ENCODE measurements at places on chromosomes 11 and 22.

- peak; percentile 19 for DNase-seq
These were observed at the start of gene BTG4 for GRCh38 chr11:111512296-111513239. Gene BTG4, minus strand, starts transcription at chr11:111512386. Its CDS starts 13,610 bp downstream, at chr11:111498776.

DNA sequence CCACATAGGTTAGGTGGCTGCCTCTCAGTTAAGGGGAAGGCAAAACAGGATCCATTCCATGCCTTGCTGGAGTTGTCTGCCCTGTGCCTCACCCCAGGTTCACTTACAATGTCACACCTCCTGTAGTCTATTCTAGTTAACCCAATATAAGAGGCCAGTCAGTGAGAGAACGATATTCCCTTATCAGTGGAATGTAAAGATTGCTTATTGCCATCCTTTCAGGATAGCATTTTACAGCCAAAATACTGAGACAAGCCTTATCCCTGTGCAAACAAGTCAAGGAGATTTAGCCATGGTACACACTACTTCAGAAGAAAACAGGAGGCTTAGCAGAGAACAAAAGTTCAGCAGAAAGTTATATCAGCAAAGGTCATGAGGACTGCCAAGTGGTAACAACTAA, 5.5 kb downstream of the CYP2R1 start:
- no peak for DNase-seq

GRCh38 chr11:117230286-117230961, 1.4 kb downstream of the PCSK7 start:
- DNase-seq = peak; percentile 44

- DNase-seq = no peak
These were observed 64.3 kb upstream of the NAV2 start for GRCh38 chr11:19648321-19648720.

- DNase-seq = no peak
These were observed 36.1 kb downstream of the TPBGL start for GRCh38 chr11:75276686-75277085.

DNA sequence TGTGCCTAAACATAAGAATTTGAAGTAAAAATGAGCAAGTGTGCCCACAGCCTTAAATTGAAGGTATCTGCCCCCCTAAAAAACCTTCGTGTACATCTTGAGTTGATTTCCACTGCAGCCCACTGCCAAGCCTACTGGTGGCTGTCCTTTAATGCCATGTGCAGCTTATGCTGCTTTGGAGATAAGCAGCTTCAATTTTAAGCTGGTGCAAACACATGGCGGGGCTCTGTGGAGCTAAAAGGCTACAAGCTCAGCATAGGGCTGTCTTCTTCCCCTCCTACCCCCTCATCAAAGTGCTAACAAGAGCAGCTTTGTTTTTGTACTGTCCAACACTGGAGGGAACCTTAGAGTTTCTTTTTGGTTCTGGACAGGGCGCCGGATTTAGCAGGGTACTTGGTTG, 128.5 kb upstream of the LMO1 start:
- DNase-seq = no peak

DNA sequence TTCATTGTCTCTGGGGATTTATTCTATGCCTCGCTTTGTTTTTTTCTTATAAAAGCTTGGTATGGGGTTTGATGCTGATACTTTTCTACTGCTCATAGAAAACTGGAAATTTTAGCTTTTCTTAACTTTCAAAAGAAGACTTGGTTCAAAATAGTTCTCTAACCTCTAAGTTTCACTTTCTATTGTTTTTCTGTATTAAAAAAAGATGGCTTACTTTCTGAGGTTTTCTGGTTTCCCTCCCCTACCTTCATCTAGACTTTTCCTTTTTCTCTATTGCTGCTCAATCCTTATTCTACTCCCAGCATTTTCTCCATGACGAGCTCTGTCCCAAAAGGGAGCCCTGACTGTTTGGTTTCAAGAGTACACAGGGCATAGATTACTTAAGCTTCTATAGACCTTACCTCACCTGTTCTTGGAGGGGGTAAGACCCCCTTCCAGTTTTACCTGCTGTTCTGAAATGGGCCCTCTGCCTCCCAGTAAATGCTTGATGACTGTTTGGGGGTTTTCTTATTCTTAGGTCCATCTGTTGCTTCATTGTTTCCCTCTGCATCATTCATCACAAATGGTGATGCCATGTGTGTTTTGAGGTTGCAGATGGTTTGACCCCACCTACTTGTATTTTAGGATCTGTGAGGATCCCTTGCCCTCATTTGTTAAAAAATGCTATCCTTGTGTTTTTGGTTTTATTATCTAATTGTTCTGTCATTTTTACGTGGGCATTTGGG, 29.5 kb downstream of the DNHD1 start:
- DNase-seq = no peak

DNA sequence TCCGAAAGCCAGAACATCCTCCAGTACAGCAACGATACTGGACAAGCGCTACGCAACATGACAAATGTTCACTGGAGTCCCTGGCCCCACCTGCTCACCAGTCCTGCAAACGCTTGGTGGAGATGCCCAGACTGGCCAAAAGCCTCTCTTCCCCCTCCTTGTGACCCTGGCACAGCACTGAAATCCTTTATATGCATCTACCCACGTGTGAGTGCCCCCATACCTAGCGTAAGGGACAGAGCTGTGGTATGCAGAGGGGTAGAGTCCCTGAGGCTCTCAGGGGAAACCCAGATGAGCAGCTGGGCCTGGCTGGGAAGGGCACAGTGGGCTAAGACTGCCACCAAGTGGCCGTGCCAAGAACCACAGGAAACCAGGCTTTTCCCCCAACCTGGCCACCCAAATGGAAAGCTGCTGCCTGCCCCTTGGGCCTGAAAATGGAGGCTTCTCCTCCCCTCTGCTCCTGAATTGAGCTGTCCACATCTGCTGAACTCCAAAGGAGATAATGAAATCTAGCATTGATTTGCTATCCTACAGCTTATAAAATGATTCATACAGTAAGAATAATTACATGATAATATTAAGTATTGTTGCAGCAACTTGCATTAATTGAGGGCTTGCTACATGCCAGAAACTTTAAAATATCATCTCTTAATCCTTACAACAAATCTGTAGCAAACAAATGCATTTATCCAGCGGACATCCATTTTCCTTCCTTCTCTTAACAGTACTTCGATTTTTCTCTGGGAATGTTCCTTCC, 24.8 kb upstream of the TTC12 start:
- DNase-seq = peak; percentile 49

DNA sequence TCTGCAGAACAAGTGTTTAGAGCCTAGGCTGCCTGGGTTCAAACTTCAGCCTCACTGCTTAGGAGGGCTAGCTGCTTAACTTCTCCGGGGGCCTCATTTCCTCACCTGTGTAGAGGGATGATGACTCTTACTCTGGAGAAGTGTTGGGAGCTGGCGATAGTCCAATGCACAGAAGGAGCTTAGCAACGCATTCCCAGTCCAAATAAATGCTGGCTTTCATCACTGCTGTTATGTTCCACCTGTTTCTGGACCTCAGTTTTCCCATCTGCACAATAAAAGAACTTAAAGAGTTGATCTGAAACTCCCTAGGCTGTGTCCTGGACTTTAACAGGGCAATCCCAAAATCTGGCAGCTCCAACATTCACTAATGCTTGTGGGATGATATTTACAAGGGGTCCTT, 337.8 kb downstream of the MIAT start:
- DNase-seq = no peak

GRCh38 chr11:110948112-110948511, 235.9 kb upstream of the ARHGAP20 start:
- DNase-seq = no peak

GRCh38 chr11:37951996-37952395, 1354.0 kb upstream of the RAG2 start:
- DNase-seq = no peak

GRCh38 chr22:24540470-24540869, 14.5 kb downstream of the GUCD1 start:
- no peak for DNase-seq

- no peak for DNase-seq
These were observed 16.9 kb downstream of the MYRF start for GRCh38 chr11:61769169-61769920.

DNA sequence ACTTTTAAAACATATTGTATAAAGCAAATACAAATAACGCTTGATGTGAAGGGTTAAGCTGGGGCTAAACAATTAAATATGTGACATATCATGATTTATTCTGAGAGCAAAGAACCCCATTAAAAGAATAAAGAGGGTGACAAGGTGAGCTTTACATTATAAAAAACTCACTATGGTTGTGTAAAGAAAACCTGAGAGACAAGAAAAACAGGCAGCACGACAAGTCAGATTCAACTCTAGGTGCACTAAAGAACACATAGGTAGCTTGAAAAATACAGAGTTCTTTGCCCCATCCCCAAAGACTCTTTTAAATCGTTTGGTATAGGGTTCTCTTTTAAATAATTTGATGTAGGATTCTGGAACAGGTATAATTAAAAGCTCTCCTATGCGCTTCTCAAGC, 63.5 kb downstream of the LUZP2 start:
- no peak for DNase-seq

Measured in GM12892 (cell line).